ENCODE measurements at places on chromosomes 13 and 19.

DNA sequence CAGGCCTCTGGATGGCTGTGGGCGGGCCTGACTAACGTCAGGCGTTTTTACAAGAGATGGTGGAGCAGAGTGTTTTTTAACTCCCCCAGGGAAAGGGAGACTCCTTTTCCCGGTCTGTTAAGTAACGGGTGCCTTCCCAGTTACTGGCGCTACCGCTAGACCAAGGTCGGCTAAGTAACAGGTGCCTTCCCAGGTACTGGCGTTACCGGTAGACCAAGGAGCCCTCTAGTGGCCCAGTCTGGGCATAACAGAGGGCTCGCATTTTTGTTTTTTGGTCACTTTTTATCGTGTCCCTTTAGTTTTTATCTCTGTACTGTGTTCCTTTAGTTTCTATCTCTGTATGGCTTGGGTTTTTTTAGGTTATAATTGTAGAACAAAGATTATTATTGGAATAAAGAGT lies 10.0 kb downstream of the ZNF383 start:
- DNase-seq, result peak; percentile 28

GRCh38 chr19:10195199-10195519 lies 406 bp upstream of the DNMT1 start:
- no peak for DNase-seq

DNA sequence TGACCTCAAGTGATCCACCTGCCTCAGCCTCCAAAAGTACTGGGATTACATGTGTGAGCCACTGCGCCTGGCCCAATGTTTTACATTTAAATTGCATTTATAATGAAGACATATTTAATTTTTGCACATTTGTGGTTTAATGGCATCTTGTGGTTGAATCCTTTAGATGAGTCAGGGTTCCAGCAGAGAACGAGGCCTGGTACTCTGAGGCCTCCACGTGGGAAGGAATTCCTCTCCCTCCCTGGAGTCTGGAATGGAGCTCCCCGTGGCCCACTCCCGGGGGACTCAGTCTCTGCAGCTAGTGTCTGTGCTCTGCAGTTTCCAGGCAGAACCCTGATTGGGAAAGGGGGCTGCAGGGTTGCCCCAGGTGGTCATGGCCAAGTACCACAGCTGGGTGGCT lies 24.2 kb downstream of the ZFR2 start:
- no peak for DNase-seq

GRCh38 chr19:51140441-51140840 lies 1.7 kb upstream of the SIGLEC7 start:
- DNase-seq, result no peak

GRCh38 chr19:54928299-54928698 lies 19.0 kb downstream of the NLRP7 start:
- no peak for DNase-seq

GRCh38 chr13:99265821-99266426 lies 7.7 kb upstream of the GPR18 start:
- DNase-seq, result no peak

DNA sequence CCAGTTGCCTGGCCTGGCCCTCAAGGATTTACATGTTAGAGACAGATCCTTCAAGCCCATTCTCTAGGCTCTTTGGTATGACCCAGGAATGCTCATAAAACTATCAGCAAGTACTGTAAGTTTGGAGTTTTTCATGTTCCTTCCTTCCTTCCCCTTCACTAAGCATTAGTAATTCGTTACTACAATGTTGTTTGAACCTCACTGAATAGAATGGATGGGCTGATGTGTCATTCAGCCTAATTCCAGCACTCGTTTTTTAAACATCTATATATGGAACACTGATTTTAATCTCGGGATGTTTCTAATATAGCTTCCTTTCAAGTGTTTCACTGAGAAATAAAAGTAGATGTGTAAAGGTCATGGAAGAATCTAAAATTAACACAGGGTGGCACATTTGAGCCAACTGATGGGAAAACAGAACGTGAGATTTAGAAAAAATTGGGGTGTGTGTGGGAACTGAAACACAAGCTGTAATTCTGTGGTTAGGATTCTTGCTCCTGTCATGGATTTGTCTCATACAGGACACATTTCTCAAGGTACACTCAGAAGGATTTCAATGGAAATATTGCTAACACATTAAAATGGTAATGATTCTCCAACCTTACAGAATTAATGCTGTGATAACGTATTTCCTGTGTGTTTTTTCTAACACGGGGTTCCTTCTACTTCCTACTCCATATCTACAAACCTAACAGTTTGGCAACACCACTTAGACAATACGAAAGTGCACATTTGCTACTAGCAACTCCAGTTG lies 93.4 kb downstream of the FLT1 start:
- DNase-seq, result no peak

- DNase-seq, result no peak
These were observed 20.4 kb downstream of the DGKH start for GRCh38 chr13:42068886-42069285.

GRCh38 chr19:16535381-16535780 lies 6.9 kb downstream of the CHERP start:
- DNase-seq, result no peak

DNA sequence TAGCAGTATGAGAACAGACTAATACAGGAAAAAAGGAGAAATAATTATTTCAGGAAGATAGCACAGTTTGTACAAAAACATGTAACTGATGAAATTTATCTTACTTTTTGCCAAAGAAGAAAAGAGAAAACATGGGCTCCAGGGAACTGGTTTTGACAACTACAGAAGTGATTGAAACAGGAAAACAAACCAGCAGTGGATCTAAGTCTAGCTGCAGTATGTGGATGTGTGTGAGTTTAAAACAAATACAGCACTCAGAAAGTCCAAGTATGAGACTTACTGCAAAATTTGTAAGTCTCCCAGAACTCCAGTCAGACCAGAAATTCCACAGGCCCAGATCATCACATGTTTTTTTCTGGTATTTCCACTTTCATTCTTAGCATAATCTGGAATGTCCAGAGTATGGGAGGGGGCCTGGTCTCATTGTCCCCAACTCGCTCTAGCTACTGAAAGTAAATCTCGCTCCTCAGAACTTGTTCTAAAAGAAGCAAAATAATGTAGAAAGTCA lies 259.5 kb downstream of the NHLRC3 start:
- no peak for DNase-seq

- no peak for DNase-seq
These were observed 436.6 kb upstream of the KLF12 start for GRCh38 chr13:74570834-74571233.

DNA sequence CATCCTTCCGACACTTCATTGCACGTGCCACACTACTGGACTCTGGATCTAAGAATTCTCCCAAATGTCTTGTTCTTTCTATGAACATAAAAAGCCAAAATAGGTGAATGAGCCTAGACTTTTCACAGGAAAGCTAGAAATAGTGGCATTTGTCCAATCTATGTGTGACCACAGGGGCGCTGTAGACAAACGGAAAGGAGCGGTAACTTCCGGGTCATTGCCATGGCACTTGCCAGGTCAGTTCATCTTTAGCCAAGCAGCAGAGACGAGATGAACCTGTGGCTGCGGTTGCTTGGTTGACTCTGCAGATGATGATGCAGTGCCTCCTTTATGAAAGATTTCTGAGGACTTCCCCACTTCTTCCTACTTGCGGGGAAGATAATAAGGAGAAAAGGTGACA lies 65.6 kb downstream of the ADGRE1 start:
- DNase-seq, result no peak

- no peak for DNase-seq
These were observed 49.4 kb downstream of the SERP2 start for GRCh38 chr13:44422755-44423643.
